Myocyte (in vitro differentiated cells): ENCODE measurements at places on chromosomes 3 and 15.

- peak; percentile 64 for DNase-seq
Measured at GRCh38 chr15:85412956-85413854, 32.8 kb downstream of the AKAP13 start.

GRCh38 chr3:194344012-194344411 lies 7.1 kb downstream of the CPN2 start:
- DNase-seq = peak; percentile 53

DNA sequence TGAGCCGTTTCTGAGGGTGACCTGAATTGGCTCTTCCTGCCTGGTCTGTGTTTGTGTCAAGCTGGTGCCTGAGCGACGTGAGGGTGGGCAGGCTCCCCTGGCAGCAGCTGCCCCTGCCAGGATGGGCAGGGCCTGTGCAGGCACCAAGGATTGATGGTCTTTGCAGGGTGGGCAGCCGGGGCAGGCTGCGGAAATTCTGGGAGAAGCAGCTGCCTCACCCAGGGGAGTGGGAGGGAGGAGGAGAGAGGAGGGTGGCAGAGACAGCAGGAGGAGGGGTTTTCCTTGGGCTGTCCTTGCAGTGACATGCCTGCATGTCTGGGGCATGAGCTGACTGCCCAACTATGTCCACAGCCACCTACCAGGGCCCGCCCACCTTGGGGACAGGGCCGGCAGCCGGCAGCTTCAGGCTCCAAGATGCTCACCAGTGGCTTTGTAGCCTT lies 27.9 kb upstream of the SLC6A6 start:
- DNase-seq = peak; percentile 97

- DNase-seq = no peak
Measured at GRCh38 chr3:54356261-54357045, 234.1 kb downstream of the CACNA2D3 start.

DNA sequence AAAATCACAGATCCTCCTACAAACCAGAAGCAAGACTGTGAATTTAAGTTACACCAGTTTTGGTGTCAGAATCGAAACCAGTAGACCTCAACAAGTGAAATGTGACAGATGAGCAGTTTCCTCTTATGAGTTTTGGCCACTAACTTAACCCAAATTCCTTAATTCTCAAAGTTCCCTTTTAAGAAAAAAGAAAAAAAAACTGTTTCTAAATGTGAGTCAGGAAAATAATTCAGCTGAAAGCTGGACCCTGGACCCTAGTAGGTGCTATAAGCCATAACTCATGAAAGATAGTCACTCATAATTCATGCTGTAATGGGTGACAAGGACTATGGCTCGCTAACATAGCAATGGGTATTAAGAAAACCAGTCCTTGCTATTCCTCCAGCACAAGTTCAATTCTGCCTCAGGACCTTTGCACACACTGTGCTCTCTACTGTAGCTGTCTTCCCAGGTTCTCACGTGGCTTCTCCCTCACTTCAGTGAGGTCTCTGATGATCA lies 9.0 kb upstream of the THRB start:
- no peak for DNase-seq

DNA sequence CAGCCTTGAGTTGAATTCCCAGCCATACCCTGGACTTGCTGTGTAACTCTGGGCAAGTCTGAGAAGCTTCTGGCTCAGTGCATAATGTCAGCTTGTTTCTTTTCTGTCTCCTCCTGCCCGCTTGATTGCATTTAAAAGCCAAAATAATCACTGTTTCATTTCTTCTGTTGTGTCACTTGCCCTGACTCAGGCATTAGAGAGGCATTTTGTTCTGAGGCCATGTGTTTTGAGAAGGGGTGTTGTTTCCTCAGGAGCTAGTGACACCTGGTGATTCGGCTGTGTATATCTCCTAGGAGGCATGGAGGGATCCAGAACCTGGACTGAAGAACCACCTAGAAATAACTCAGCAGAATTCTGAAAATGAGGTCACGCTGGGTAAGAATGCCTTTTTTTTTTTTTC lies 16.0 kb downstream of the WDR73 start:
- no peak for DNase-seq

- peak; percentile 7 for DNase-seq
Measured at GRCh38 chr3:136630915-136631314, 121.3 kb downstream of the STAG1 start.

GRCh38 chr3:124679048-124679638 lies 51.1 kb upstream of the UMPS start:
- no peak for DNase-seq

GRCh38 chr15:97678656-97679055 lies 281.8 kb upstream of the ARRDC4 start:
- DNase-seq = no peak

DNA sequence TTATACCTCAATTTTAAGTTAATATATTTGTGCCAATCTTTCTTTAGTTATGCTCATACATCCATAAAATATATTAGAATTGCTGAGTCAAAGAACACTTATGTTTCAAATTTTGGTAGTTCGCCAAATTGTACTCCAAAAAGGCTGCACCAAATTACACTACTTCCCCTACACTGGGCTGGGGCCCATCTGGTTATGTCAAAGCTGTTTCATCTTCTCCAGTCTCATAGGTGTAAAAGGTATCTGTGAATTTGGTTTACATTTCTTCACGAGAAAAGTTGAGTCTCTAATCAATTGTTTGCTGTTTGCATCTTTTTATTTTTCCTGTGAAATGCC lies 706 bp downstream of the FSIP1 start:
- no peak for DNase-seq

GRCh38 chr15:68818769-68819494 lies 1.8 kb downstream of the ANP32A start:
- DNase-seq = peak; percentile 49

- DNase-seq = peak; percentile 44
Measured at GRCh38 chr3:69324362-69325025, 61.4 kb downstream of the FRMD4B start.

DNA sequence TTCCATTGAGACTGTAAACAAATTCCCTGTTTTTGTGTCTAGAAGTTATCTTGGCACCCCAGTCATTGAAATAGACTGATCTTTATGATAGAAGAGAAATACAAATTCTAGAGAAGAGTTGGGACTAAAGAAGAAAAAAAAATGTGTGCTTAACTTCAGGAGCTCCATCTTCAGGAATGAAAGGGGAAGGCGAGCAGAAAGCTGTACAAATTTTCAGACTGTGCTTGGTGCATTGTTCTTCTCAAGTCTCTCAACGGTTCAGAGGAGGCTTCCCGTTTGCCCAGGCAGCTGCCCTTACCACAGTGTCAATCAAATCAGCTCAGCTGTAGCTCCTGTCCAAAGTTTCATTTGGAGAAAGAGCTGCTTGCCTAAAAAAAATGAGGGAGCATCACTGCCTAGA lies 41.7 kb downstream of the OXSM start:
- DNase-seq = peak; percentile 74

DNA sequence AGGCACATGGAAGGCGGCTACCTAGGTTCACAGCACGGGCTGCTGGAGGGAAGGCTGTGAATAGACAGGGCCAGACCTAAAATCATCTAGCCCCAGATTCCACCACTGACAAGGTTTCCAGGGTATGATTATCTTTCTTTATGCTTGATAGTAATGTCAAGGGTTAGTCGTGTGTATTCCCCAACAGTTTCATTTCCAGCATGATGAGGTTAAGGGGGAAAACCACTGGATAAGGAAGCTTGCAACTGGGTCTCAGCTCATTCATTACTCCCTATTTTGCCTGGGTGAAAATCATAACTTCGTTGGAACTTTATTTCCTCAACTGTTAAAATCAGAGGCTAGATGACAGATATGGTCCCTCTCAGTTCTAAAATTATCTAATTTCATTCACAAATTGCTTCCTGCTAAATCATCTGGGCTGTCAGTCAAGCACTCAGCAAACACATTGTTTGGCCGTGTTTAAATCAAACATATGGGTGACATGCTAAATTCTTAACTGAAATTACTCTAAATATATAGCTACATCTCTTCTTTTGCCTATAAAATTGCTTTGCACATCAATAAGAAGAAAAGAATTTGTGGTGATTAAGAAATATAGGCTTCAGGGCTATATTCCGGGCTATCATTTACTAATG lies 111.7 kb downstream of the CYP19A1 start:
- no peak for DNase-seq

DNA sequence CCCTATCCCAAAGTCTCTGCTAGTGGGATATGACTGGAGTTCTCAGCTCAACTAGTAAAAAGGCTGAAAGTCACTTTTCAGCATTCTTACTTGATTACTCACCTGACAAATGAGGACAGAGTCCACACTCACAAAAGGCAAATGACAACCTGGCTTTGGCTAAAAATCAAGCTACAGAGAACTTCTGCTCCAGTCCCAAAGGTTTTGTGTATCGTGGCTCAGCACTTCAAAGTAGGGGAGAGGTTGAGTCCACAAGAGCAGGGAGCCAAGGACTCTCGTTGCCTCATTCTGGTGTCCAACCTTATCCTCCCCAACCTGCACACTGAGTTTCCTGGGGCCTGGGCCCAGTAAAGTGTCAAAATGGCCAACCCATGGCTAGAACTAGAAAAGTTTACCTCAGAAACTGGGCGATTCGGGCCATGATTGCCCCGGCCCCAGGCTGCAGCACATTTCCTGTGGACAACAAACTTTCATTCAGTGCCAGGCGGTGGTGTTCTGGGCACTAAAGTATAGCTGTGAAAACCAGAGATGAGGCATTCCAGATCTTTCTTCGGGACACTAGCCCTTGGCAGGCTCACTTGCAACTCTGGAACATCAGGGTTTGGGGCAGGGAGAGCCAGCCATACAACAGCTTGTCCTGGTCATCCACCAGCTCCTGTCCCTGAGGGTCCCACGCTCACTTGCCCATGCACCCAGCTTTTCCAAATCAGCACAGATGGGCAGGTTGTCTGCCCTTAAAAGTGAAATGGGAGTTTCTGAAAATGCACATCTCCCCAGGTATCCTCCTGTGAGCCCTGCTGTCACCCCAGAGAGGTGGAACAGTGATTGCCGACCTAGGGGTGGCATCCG lies 3.1 kb downstream of the ACAA1 start:
- DNase-seq = no peak

DNA sequence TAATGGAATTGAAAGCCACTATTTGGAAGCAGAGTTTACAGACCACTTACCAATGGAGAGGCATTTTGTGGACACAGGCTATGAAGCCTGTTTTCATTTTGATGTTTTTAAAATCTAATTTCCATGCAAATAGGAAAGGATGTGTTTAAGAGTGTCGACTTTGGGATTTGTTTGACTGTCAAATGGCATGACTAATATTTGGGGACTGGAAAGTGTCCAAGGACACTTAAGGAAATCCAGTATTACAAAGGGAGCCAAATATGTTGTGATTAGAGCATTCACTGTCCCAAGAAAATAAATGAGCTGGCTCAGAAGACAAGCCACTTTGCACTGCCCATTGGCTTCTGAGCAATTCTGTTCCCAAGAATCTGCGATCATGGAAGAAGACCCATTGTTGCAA lies 34.0 kb upstream of the SLC6A11 start:
- no peak for DNase-seq

DNA sequence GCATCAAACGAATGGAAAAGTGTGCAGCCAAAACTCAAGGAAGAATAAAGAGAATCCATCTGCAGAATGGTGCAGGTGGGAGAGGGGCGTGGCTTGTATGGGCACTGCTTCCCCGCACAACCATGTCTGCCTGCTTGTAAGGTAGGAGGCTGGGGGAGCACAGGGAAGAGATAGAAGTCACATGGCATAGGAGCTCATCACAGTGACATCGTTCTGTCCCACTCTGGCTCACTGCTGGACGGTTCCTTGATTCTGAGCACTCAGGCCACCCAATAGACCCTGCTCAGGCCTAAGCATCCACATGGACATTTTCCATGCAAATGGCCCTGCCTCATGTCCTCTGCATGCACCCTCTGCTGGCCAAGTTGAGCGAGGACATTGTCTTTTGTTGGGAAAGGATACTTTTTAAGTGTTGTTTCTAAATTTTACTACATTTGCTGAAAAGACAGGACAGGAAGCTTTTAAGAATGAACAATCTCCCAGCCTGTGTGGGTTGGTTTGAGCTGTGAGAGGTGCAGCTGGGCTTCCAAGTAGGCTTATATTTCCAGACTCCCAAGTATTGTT lies 3.1 kb downstream of the MYLK start:
- DNase-seq = peak; percentile 55

DNA sequence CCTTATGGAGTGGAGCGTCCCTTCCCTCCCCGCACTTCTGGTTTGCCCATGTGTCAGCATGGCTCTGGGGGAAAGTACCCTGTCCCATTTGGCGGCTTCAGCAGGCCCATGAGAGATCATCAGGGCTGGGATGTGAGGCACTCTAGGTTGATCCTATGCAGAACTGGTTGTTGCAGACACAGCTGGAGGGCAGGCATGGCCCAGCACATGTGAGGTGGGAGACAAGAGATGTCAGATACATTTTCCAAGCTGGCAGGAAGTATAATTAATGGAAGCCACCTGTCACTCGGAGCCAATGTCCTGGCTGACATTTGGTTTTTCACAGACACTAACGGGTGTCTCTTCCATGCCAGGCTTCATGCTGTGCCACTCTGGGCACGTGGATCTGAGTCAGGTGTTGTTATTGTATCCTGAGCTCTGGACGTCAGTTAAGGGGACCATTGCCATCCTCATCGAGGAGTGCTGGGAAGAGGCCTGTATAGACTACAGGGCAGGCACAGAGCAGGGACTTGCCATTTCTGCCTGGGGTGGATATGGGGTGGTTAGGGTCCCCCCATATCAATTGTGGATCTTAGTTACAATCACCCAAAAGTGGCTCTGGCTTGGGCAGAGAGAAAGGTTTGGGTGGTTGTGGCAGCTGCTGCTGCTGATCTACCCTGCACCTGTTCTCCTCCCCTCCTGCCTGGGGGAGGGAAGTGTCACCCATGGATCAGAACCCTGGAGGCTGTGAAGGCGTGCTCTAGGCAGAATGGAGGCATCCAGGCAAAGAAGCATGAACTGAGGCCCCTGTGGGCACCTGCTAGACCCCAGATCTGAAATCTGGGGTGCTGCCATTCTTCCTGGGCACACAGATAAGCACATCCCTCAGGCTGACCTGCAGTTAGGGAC lies 140.7 kb downstream of the FBLN2 start:
- peak; percentile 26 for DNase-seq

GRCh38 chr3:152893647-152894046 lies 58.7 kb downstream of the P2RY1 start:
- DNase-seq = no peak

DNA sequence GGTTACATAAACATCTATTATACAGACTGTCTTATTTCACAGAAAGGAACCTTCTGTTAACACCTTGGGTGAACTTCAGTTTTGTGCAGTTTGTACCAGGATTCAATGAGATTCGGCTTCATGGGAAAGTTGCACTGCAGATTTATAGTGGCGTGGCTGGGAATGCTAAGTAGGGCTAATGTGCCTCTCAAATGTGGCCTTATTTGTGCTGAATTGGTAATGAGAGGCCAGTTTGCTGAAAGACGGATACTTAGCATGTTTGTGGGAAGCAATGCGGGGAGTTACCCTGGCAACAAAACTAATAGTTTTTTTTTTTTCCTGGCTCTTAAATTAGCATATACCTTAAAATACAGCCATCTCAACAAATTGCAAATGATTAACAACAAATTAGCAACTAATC lies 28.6 kb upstream of the CEMIP start:
- DNase-seq = no peak

- DNase-seq = peak; percentile 39
Measured at GRCh38 chr3:5275529-5275928, 88.0 kb downstream of the EDEM1 start.
